ENCODE measurements at places on chromosomes 5 and 9.

- no peak for DNase-seq
These were observed 43.0 kb downstream of the HSD17B3 start for GRCh38 chr9:96258967-96259366.

DNA sequence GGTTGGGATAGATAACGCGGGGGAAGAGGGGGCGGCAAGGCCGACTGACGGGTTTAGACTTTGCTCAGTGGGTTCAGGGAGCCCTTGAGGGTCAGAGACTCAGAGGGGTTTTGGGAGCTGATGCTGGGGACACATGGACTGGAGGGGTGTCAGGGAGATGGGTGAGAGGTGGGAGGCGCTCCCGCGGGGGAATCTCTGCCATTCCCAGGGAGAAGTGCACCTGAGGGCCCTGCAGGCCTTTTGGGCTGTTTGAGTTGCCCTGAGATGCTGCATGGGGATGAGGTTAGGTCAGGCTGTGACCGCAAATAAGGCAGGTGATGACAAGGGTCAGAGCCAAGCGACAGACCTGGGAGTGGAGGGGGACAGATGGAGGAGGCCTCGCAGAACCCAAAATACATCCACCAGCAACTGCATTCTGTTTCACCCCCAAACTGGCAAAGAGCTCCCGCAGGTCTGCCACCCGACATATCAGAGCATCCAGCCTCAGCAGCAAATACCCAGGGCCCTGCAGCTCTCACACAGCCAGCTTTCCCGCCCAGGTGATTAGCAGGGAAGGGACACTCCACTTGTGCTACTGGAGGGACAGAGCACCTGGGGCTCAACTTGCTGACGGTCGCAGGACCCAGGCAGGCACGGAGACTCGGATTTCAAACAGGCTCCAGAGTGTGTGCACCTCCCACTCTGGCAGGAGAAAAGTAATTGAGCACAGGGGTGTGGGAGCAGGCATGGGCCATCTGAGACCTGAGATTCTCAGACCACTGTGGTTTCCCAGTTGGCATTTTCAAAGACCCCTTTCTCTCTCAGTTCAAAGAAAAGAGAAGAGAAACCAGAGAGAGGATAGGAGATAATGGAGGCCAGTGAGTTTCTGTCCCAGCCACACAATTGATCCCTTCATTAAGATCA, 26.4 kb downstream of the TMOD1 start:
- DNase-seq, result no peak

GRCh38 chr5:68290260-68290674, 74.7 kb downstream of the PIK3R1 start:
- no peak for DNase-seq

DNA sequence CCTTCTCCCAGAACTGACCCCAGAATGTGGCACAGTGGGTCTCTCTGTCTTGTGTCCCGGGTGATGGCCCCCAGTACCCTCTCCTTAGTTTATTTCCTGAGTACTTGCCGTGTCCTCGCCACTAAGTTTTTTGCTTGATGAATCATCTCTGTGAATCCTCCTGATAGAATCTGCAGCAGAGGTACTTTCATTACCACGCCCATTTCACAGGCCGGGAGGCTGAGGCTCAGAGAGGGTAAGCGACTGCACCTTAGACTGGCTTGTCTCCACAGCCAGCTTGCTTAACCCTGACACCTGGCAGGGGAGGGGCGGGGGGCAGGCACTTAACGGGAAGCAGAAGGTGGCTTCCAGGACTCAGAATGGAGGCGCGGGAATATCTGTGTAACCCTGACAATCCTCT, 7.9 kb upstream of the IER5L start:
- no peak for DNase-seq

- DNase-seq, result no peak
These were observed 93.5 kb downstream of the ZNF608 start for GRCh38 chr5:124652892-124653441.
